ENCODE measurements at places on chromosomes 7 and 10.
A peak's percentile ranks its signal among the peaks of the same experiment; 100 is the strongest.

DNA sequence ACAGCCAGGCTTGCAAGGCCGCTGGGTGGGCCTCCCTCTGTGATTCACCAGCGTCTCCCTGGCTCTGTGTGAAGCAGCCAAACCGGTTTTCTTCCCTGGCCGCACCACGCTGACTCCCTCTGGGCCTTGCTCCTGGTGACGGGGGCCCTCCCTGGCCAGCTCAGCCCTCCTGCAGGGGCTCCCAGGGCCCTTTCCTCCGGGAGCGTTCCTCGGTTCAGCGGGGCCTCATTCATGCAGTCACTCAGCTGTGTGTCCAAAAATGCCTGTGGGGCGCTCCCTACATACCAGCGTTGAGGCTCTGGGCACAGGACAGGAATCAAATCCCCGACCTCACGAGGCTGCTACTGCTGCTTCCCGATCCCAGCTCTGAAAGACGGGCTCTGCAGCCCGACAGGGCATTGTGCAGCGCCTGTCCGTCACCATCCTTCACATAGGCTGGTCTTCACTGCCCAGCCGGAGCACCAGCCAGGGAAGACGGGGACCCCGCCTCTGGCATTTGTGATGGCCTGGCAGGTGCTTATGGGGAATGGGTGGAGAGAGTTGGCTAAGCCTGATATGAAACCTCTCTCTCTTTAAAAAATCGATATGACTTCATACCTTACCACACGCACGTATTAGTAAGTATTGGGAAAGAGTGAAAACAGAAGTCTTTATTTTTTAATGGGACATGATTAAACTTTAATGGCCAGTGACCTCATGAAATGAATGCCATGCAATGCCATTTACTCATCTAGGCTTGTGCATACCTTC lies 110.0 kb upstream of the SHH start:
- peak; percentile 25 for DNase-seq

DNA sequence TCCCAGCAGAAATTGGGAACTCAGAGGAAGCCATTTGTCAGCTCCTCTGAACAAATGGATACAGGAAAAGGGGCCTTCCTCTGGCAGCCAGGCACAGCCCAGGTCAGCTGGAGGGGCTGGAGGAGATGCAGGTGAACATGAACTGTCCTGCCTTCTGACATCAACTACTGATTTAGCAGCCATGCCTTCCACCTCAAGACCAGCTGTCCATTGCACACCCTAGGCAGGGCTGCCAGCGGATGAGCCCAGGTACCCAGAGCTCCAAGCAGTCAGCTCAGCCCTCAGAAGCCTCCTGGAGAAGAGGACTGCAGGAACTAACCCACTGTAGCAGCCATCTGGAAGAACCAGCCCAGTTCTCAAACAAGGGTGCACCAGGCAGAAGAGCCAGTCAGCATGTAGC lies 44.1 kb upstream of the GDF10 start:
- no peak for DNase-seq

DNA sequence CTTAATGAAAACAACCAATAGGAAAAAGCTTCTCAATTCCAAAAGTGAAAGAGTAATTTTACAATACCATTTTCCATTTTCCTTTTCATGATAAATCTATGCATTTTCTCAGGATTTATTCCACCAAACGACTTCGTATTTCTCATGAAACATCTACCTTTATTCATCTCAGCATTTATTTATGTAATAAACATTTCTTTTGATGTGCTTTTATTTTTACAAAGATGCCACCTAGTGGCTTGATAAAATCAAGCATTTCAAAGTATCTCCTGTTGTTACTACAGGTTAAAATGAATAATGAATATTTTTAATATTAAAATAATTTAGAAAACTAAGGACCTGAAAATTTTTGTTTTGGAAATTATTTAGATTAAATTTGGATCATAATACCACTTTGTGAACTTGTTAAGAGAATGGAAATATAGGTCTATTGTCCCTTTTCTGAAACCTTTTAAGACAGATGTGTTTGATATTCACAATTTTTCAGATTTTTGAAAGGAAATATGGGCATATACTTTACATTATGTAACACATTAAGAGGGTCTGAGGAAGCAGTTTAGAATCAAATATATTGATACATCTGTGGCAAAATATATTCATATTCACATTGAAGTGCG lies 2.7 kb upstream of the IQUB start:
- DNase-seq, result no peak

DNA sequence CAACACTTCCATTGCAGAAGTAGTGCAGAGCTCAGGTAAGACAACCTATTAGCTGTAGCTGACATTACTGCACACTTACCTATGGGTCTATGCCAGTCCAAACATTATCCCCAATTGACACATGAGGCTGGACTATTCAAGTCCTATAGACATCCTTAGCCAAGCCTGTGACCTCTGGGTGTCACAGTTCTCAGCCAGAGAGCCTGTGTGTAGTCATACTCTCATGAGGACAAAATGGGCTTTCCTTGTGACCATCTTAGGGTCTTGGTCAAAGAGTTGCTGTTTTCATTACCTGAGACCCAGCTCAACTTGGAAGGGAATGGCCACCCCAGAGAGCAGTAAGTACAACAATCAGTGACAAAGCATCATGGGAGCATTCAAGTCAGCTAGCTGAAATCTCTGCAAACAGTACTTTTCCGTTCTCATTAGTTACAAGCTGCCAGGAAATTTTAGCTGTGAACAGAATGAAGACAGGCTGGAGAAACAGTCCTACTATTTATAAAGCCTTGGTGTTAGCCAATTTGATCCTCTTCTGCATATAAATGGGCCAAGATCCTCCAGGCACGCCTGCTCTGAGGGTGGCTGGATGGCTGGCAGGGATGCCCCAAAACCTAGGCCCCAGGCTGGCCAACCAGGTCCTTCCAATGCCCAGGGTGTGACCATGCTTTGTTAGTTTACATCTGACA lies 44.3 kb downstream of the NUDCD3 start:
- no peak for DNase-seq

DNA sequence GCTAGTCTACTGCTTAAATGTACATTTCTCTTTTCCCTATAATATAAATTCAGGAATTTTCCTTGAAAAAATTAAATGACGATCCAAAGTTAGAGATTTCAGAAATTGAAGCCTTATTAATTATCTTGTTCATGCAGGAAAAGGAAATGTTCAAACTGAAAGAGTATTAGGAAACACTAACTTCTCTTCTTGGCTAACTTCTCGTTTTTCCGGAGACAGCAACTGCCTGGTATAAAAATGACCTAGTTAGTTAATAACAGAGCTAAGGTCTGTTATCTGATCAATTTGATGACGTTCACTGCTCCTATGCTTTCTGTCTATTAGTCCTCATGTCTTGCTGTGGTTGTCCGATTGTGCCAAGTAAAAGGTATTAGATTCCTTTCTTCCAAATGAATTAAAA lies 212.5 kb downstream of the DGKB start:
- DNase-seq, result no peak

DNA sequence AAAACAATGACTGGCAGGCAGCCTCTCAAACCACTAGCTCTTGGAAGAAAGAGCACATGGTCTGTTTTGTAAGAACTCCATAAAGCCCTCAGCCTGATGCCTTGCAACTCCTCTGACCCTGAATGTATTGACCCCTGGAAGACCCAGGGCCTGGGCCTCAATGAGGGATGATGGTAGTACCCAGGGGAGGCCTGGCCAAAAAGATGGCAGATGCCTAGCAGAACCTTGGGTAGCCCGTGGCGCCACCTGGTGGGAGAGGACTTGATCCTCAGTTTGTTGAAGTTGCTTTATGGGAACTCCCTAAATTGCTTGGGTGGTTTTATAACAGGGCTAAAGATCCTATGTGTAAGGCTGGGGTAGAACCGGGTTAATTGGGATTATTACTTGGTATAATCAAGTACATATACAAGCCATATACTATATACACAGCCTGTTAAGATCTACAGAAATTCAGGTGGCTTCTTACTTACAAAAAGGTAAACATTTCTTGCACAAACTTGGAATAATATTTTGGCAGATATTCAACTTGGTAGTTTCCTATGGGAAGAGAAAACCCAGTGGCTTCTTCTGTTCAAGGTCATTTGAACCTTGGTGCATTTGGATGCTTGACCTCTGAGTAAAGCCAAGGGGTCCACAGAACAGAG lies 95.8 kb upstream of the CACUL1 start:
- peak; percentile 31 for DNase-seq

DNA sequence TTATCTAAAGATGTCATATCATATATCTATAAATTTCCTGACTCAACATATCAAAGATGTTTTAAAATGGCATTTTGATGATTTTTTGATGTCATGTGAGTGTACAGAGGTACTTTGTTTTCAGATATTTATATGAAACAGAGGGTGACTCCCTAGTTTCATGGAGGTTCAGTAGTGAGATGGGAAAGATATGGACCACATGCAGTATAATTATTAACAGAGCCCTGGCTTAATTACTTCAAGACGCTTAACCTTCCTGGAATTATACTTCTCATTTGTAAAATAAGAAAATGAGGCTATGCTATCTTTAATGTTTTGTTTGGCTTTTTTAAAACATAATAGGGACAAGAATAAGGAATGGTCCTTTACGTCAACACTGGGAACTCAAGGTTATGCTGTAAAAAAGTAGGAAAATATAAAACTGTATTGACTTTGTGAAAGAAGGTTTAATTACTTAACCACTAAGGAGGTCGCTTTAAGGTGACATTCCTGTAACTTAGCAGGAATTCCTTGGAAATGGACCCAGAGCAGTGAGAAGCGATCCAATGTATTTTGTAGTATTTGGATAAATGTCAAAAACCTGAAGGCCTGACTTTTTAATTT lies 821.0 kb upstream of the IGFBP3 start:
- no peak for DNase-seq

GRCh38 chr7:113799896-113800295 lies 118.9 kb downstream of the PPP1R3A start:
- no peak for DNase-seq

GRCh38 chr10:44390585-44391072 lies 5.7 kb upstream of the CXCL12 start:
- no peak for DNase-seq

GRCh38 chr10:57979491-57979890 lies 288.2 kb downstream of the IPMK start:
- DNase-seq, result no peak

DNA sequence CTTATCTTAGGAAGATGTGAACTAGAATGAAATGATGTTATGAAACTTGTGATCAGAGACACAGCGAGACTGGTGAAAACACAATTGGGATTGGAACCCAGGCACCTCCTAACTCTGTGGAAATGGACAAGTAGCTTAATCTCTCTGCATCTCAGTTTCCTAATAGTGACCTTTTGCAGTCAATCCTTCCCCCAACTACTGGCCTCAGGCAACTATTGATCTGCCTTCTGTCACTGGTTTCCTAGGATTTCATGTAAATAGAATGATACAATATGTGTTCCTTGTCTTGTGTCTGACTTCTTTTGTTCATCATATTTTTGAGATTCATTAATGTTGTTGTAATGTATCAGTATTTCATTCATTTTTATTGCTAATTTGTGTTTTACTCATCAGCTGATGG lies 341.7 kb downstream of the REEP3 start:
- DNase-seq, result no peak

DNA sequence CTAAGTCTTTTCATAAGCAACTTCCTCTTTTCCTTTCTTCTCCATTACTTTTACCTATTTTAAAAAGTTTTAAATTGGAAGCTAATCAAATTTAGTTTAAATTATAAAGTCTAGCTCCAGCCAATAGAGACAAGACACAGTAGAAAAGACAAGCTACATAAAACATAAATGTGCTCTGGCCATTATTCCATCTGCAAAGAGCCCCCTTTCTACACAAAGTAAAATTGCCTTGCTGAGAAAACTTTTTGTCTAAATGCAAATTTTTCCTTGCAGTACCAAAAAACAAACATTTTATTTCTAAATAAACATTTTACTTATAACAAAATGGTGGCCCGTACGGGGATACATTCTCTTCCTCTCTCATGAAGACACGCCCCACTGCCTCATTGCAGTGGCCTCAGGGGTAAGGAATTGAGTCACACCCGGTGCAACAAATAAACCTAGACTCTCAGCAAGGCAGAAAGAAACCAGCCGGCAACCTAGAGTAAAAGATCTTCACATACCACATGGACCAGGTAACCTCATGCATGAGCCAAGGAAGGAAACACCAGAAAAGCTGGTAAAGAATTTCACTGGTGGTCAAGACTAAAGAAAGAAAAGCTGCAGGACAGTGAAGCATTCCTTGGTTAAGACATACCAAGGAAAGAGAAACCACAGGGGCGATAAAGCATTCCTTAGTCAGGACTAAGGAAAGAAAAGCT lies 71.6 kb upstream of the ZNF746 start:
- no peak for DNase-seq

DNA sequence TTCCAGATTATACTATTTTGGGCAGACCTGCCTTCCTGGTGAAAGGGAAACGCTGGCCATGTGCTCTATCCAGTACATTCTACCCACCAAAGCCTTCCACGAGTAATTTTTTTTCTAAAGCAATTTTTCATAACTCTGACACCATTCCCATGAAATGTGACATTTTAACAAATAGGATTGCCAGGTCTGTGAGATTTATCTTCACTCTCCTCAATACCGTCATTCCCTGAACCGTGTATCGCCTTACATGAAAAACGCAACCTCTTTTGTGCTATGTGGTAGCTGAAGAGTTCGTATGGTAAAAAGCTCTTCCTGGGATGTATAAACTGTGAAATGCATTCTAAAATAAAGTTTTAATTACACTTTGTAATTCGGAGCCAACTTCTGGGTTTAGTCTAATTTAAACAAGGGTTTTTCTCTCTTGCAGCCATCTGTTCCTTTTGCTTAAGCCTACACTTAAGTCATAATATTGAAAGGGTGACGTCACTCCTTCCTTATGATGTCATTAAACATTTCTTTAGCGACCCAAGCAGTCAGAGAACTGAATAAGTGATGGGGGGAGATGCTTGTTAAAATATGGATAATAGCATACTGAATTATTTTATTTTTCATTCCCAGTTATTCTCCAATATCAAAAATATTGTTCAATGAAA lies 27.7 kb downstream of the C1QL3 start:
- no peak for DNase-seq

- DNase-seq, result peak; percentile 21
Measured at GRCh38 chr10:82150123-82150900, 275.3 kb downstream of the NRG3 start.

DNA sequence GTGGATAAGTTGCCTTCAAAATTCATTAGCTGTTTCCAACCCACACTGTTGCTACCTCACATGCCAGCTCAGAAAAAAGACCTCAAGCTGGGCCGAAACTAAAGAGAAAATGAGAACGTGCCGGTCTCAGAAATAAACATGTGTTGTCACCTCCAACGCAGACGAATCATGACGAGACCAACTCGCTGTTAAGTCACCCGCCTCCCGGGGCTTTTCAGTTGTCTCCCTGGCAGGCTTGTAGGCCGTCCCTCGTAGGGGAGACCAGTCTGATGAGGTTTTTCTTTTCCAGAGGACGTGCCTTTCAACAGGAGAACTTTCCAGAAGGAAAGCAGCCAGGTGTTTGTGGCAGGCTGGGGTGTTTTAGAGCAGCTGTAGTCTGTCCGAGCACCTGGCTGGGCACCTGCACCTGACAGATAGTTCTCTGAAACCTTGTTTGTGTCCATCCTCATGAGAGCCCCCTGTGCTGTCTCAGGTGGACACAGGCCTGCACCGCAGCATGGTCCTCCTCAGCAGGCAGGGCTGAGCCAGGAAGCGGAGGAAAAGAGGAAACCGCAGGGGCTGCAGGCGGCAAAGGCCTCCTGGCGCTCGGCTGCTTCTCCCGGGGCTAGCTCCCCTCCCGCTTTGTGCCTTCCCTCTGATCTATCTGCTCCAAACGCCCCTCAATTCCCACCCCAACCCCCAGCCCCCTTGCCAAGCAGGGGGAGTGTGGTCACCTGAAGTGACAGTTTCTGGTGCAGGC lies 78.8 kb downstream of the CHST15 start:
- DNase-seq, result no peak

- DNase-seq, result peak; percentile 93
Measured at GRCh38 chr7:36161996-36162395, 8.9 kb downstream of the EEPD1 start.

- DNase-seq, result no peak
Measured at GRCh38 chr10:119644994-119645393, 6.2 kb upstream of the BAG3 start.
